ENCODE measurements at places on chromosomes 1 and 21.
A peak's percentile ranks its signal among the peaks of the same experiment; 100 is the strongest.

DNA sequence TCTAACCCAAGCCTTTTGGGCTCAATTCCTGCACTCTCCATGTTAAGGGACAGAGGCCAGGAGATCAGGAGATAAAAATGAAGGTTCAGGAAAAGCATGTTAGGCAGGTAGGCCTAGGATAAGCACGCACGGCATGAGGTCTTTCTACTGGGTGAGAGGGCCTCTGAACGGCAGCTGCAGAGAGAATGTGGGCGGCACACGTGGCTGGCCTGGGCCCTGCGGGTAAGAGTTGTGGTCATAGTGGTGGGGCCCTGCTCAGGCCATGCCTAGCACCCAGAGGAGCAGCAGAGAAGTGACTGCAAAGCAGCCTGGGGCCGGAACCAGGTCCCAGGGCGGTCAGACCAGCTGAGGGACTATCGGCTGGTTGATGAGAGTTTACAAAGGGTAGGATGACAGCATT lies 7.5 kb upstream of the FOXO6 start:
- no peak for DNase-seq

GRCh38 chr1:225999912-226000337 lies 782 bp upstream of the SDE2 start:
- peak; percentile 7 for DNase-seq

DNA sequence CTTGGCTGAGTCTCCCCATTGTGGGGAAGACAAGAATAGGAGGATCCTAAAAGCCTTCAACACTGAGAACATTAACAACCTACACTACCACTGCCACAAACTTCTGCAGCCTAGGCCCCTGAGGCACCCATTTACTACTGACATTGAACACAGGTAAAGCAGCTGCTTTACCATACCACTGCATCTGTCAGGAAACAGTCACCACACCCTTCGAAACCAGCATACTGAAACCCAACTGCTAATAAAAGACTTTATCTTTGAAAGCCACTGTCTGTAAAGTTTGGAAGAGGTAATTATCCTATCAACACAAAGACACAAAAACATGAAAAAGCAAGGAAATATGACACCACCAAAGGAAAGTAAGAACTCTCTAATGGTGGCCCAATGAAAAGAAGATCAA lies 7.4 kb downstream of the IFNAR1 start:
- no peak for DNase-seq

DNA sequence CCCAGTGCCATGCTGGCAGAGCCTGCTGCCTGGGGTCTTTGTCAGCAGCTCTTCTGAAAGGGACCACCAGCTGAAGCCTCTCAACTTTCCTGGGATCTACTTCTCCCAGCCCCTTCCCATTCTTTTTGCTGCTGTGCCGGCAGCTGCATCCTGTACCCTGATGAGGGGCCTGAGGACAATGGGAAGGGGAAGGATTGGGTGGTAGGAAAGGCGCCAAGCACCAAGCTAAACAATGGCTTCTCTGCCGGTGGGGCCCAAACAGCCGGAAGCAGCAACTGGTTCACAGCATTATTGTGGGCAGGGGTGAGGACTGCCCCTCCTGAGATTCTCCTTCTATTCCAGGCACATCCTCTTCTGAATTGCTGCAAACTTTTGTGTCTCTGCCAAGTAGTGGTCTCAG lies 5.0 kb upstream of the EFCAB14 start:
- DNase-seq: no peak

GRCh38 chr1:15017120-15017519 lies 136.4 kb upstream of the TMEM51 start:
- no peak for DNase-seq

DNA sequence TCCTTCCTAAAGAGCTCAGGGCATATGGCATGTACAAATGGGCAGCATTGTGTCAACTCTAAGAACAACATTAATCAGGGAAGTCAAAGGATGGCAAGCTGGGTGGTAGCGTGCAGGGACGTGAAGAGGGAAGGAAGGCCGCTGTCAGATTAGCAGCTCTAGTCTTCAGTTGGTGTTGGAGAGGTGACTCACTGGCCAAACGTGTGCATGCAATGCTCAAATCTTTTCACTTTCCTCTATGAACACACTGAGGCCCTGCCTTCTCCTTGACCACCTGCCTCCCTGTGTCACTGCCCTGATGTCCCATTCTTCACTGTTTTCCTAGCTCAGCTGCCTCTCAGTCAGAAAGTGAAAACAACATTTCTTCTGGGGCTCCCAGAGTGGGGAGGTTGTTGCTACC lies 5.9 kb upstream of the PIGR start:
- no peak for DNase-seq

DNA sequence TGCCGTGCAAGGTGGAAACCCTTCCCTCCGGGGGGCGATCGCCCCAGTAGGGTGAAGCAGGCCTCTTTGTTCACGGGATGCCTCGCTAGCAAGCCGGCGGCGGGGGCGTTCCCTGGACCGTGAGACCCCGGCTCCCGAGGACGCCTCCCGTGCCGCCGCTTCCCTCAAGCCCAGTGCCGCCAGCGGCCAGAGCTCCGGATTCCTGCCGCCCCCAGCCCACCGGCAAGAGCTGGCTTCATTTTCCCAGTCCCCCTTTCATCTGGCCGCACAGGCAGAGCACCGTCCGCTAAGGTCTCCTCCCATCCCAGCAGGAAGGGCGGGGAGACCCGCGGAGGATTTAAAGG lies 16.3 kb downstream of the IER5 start:
- no peak for DNase-seq

- DNase-seq: no peak
Measured at GRCh38 chr1:113325022-113325421, 65.3 kb upstream of the MAGI3 start.

- peak; percentile 82 for DNase-seq
Measured at GRCh38 chr1:196063952-196064351, 544.3 kb downstream of the KCNT2 start.

DNA sequence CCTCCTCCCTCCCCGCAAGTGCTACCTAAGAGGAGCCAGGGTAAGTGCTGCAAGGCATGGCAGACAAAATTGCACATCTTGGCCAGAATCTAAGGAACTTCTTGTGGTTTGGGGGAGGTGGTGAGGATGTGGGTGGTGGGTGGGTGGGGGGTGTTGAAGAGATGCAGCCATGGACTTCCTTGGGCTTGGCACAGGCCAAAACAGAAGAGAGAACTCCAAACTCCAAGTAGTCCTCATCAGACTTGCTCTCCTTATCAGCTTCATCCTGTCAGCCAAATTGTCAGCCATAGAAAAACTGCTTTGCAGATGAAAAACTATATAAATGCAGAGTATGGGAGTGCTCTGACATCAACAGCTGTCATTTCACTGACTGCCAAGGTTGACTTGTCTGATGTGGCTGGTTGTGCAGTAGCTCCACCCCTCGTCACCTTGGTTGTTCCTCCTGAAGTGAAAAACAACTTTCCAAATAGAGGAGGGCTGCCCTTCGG lies 7.1 kb downstream of the AMIGO1 start:
- no peak for DNase-seq

GRCh38 chr1:179941454-179941853 lies 13.2 kb upstream of the CEP350 start:
- DNase-seq: no peak

DNA sequence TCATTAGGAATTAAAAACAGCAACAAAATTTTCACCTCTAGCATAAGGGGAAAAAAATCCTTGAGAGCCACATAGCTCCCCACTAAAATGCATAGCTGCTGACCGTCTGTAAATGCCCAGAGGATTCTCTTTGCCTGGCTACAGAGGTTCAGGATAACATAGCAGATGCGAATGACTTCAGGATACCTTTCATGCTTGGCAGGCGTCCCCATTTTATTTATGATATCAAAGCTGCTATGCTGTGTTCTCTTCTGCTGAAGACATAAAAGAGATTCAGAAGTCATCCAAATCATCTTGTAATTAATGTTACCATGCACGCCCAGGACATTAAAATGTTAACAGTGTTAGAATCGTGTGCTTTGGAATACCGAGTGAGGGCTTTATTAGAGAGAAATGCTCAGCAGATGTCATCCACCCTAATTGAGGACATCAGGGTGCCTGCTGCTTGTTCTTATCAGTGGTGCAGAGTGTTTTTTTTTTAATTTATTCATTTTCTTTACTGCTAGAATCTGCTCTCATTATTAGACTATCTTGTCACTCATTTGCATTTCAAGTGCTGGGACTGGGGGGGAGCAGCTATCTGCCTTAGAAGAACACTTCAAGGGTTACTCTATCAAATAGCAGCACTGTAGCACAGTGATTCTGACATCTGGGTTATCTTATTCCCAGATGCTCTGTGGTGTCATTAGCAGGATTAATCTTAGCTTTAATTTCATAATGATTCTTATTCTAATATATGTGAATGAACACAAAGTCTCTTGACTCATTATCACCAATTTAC lies 139.5 kb downstream of the ZNF326 start:
- no peak for DNase-seq

GRCh38 chr1:33097762-33098161 lies 16.8 kb downstream of the AZIN2 start:
- DNase-seq: no peak

DNA sequence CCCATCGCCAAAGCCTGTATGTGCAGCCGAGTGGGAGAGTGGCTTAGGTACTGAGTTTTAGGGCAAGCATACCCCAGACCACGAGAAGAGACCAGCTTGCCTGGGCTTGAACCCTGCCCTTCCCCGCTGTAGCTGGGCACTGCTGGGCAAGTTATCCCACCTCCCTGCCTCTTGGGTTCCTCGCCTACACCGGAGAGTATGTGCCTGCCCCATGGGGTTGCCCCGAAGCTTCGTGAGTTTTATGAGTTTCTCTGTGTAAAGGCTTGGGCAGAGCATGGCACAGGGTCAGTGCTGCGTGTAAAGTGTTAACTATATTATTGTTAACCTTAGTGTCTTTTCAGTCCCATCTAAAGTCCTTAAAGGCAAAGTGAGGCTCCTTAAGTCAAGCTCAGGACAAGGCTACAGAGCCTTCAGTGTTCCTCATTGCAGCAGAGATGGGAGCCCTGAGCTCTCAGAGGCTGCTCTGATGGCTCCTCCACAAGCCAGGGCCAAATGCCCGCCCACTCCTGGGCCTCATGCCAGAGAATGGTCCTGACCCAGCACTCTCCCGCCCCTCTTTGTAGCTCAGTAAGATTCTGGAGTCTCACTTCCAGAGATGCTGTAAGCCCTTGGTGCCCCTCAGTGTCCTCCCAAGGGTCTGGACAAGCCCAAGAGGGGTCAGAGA lies 37.0 kb upstream of the KCNA10 start:
- no peak for DNase-seq

DNA sequence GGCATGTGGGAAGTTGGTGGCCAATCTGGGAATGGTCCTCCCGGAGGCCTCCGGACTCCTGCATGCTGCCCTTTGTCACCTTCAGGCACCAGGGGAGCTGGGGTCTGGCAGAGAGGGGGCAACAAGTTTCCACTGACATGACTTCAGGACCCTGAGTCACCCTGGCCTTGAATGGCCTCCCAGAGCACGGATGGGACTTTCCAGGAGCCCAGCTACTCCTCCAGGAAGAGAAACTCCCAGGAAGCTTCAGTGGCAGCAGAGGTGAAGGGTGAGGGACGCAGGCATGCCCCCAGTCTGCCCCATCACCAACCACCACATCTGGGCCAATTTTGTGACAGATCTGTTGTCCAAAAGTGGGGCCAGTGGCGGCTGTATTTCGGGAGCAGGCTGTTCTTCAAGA lies 55.9 kb upstream of the WASF2 start:
- no peak for DNase-seq

DNA sequence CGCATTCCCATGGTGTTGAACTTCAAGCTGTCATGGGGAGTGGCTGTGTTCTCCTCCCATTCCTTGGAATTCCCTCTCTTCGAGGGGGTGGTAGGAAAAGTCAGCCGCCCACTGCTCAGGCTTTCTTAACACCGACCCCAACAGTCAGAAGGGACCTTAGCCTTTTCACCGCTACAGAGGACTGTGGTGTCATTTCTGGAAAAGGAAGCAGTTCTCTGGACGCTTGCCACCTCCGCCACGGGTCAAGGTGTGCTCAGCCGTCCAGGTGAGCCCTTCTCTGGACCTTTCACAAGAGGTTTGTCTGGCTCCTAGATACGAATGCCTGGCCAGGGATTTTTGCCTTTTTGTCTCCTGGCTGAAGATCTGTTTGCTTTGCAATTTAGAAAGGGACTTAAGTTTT lies 31.8 kb downstream of the CLIC6 start:
- DNase-seq: no peak

- no peak for DNase-seq
Measured at GRCh38 chr21:44596068-44596725, 3.9 kb upstream of the KRTAP10-6 start.

GRCh38 chr21:38416791-38417190 lies 81.5 kb downstream of the ERG start:
- DNase-seq: no peak

DNA sequence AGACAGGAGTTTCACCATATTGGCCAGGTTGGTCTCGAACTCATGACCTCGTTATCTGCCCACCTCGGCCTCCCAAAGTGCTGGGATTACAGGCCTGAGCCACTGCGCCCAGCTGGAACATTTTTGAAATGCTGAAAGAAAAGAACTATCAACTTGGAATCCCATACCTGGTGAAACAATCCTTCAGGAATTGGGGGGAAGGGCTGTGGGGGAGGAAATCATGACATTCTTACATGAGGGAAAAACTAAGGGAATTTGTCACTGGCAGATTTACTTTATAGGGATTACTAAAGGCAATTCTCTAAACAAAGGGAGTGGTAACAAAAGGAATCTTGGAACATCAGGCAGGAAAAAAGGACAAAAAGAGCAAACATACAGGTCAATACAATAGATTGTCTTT lies 25.8 kb downstream of the NDUFS5 start:
- DNase-seq: peak; percentile 7

All from fibroblast of upper back skin (primary cell).